ENCODE measurements at places on chromosomes 4 and X. TPM values are rescaled to one million over a fixed set of nuclear protein-coding genes. Genes with fewer than 3 reads are reported as not detected.

MAOB gene
- total RNA-seq, result 0.25 TPM

SMR3B gene
- total RNA-seq, result not detected

ZNF157 gene
- not detected for total RNA-seq

SPIN2A gene
- total RNA-seq, result 0.11 TPM

REELD1 gene
- total RNA-seq, result not detected

Measured in A549 treated with GW870086 at 1 μM for 4 hours (cell line).